ENCODE measurements at places on chromosomes 7 and 10.

DNA sequence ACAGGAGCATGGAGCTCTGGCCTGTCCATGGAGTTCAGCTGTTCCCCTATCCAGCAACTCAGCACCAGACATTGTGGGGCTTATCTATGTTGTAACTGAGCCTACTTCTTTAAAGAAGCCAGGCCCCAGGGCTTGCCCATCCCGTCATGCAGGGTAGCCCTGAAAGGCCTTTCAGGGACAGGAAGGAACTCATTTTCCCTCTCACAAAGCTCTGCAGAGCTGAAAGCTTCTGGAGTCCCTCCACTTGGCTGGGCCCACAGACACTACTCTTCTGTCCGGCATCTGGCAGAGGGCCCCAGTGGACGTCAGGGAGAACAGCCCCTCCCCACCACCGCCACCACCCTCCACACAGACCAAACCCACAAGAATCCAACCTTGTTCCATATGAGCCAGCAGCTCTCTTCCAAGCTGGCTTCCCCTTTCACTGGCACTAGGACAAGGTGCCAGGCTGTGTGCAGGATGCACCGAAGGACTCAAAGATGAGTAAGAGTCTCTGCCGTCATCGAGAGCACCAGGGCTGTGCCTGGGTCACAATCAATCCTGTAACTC lies 33.1 kb downstream of the DENND2A start:
- DNase-seq = no peak

DNA sequence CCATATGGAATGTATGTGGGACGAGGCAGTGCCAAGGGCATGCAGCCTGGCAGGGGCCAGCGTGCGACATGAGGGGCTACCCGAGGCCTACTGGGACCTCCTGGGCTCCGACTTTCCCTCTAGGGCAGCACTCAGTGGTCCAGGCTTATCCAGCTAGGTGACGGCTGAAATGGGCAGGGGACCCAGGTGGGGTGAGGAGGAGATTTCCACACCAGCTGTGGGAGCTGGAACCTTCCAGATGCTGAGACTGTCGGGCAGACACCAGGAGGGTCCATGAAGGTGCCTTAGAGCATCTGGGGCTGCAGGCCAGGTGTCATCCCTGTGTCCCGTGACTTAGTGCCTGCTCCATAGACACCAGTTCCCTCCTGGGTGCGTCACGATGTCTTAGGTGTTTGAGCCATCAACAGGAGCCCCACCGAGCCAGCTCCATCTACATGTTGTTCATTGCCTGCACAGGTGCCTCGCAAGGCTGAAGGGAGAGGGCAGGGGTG lies 13.4 kb downstream of the ZNF316 start:
- DNase-seq = no peak

GRCh38 chr10:11180228-11180627 lies 162.6 kb downstream of the CELF2 start:
- peak; percentile 72 for DNase-seq

- DNase-seq = no peak
Observed at GRCh38 chr10:52965938-52966401, 193.4 kb upstream of the MBL2 start.

- DNase-seq = no peak
Observed at GRCh38 chr7:17130281-17131059, 168.0 kb upstream of the AHR start.

- DNase-seq = no peak
Observed at GRCh38 chr10:6115411-6115810, 26.6 kb downstream of the RBM17 start.

- no peak for DNase-seq
Observed at GRCh38 chr7:7816084-7816483, 97.7 kb upstream of the RPA3 start.

DNA sequence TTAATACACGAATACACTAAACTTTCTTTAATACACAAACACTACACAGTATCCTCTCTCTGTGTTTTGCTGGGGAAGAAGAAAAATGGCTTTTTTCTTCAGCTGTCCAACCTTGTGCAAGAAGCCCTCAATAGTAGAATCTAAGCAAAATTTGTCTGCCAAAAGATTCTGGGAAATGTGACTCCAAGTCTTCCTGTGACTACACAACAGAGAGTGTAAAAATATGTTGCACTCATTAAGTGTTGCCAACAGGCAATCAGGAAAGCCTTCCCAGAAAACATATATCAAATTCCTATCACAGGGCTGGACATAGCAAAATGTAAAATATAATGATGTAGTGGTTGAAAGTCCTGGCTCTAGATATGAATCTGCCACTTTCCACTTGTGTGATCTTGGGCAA lies 825.1 kb upstream of the ZWINT start:
- no peak for DNase-seq

- no peak for DNase-seq
Observed at GRCh38 chr10:78260141-78260540, 226.5 kb downstream of the RPS24 start.

DNA sequence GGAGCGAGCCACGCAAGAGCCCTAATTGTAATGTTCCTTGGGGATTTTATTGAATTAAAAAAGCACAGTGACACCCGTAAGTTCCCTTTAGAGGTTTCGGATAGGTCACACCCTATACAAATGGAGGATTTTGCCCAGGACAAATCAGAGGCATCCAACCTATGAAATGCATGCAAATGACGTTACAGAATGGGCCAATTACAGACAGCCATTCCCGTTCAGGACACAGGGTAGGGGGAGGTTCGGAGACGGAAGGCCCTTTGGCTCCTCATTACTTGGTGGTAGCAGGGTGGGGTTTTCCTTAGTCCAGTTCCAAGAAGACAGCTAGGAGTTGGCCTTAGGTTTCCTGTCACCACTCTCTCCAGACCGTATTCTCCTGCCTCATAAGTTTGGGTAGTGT lies 754.1 kb downstream of the IPMK start:
- no peak for DNase-seq

DNA sequence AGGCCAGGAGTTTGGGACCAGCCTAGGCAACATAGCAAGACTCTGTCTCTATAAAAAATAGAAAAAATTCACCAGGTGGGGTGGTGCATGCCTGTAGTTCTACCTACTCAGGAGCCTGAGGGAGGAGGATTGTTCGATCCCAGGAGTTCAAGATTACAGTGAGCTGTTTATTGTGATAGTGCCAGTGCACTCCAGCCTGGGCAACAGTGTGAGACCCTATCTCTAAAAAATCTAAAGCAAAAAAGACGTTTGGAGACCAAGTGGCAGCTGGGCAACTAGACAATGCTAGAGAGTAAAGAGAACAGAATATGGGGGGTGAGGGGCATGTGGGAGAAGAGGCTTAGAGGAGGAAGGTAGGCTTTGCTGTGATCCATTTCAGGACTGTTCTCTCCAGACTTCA lies 1.4 kb downstream of the PDSS1 start:
- DNase-seq = no peak

DNA sequence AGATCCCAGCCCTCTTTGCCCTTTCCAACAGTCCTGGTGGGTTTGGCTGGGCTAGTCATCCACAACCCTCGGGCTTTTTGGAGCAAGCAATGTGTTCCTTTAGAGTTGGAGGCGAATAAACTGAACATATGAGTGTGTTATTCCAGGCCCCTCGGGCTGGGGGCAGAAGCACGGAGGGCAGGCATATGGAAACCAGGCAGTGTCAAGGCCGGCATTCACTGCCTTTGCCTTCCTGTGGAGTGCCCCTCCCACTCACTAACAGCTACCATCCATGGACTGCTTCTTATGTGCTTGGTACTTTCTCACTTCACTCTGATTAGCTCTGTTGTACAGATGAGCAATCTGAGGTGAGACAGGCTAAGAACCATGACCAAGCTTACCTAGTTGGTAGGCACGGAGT lies 53.9 kb upstream of the EFCAB10 start:
- DNase-seq = no peak

DNA sequence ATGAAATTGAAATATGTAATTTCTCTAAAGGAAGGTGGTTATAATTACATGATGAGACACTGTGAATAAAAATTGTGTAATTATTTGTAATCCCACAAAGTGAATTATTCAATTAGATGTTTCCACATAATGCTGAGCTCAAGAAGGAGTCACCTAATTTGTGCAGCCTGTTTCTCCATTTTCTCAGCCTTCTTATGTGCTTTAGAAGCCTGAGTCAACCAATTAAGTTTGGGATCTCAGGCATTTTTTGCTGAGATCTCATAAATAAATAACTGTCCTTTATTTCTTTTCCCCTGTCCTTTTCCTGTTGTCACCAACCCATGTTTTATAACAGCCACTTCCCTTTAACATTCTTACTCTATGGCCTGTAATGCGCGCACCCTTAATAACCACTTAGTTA lies 506.5 kb upstream of the SEMA3D start:
- no peak for DNase-seq

DNA sequence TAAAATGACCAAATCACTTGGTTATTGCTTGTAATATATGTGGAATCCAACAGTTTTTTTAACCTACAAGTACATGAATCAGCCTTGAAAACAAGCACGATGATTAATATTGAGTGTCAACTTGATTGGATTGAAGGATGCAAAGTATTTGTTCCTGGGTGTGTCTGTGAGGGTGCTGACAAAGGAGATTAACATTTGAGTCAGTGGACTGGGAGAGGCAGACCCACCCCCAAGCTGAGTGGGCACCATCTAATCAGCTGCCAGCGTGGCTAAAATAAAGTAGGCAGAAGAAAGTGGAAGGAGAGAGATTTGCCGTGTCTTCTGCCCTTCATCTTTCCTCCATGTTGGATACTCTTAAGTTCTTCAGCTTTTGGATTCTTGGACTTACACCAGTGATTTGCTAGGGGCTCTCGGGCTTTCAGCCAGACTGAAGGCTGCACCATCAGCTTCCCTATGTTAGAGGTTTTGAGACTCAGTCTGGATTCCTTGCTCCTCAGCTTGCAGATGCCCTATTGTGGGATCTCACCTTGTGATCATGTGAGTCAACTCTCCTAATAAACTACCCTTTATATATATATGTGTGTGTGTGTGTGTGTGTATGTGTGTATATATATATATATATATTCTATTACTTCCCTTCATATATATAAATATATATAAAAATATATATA lies 118.4 kb upstream of the WDR11 start:
- DNase-seq = no peak

- no peak for DNase-seq
Observed at GRCh38 chr7:12052211-12052610, 158.9 kb upstream of the TMEM106B start.

GRCh38 chr7:137592232-137592896 lies 248.8 kb upstream of the PTN start:
- peak; percentile 13 for DNase-seq

GRCh38 chr7:50594734-50595485 lies 29.7 kb upstream of the DDC start:
- no peak for DNase-seq

- DNase-seq = no peak
Observed at GRCh38 chr7:75808106-75808505, 5.5 kb downstream of the CCL24 start.

DNA sequence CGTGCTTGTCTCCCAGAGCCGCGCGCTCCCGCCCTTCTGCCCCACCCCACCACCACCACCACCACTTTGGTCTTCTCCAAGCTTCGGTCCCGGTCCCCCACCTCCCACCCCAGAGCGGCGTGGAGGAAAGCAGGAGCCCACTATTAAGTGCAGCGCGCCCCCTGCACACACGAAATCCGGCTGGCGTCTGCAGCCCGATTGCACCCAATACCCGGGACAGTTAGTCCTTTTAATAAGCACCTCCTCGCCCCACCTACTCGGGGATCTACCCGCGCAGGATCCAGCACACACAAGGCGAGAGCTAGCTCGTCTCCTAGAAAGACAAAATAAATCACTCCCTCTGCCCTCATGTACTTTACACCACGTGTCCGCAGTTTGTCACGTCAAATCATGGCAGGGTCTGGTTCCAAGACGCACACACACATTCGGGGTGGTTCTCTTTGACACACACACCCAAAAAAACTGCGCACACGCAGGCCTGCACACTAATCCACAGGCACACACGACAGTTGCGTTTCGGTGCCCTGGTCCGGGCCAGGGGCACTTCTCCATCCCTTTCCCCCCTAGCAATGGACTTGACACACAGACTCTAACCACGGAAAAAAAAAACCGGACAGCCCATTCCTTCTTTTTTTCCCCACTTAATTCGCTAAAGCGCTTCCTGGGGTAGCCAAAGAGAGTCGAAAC lies 1.6 kb downstream of the SFMBT2 start:
- peak; percentile 65 for DNase-seq

GRCh38 chr10:15120523-15120922 lies 23.4 kb downstream of the RPP38 start:
- DNase-seq = no peak

GRCh38 chr10:85421421-85421820 lies 945.2 kb downstream of the GRID1 start:
- DNase-seq = no peak

DNA sequence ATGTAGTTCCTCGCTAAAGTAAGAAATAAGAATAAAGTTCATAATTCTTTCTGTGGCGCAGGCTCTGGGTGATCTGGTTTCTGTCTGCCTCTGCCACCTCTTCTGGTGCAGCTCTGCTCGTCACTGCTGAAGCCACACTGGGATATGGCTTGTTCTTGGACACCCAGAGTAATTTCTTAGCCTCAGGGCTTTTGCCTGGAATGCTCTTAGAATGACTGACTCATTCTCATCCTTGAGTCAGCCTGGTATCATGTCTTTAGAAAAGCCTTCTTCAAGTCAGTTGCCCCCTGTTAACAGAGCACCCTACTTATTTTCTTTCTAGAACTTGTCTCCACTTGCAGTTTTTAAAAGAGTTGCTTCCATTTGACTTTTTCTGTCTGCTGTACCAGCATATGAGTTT lies 2.0 kb downstream of the ZSCAN25 start:
- no peak for DNase-seq

DNA sequence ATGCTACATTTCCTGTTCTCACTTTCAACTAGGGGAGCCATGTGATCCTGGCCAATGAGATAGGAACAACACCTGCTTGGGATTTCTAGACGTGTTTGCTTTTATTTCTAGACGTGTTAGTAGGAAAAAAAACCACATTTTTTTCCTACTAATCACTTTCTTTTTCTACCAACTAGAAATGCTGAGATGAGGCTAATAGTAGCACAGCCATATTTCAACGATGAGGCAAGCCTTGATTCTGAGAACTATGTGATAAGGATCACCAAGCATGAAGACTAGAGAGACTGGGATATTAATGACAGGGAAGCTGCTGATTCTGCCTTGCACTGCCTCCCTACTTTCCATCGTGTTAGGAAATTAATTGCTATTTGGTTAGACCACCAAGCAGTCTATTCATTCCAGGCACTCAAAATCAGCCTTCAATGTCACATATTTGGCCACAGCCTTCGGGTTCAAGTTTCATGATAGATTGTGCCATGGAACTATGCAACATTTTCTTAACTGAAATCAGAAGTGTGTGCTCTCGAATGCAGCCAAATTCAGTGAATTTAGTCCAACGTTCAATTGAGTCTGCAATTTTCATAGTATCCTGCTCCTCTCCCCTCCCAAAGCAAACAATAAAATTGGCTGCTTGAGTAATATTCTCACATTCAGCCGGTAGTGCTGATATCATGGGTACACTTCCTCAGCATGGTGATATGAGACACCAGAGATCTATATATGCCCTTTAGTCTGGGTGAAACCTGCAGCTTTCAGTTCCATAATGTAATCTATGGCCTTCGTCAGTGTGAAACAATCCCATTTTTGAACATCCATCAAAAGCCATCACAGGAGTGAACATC lies 98.1 kb downstream of the GPR37 start:
- DNase-seq = no peak

GRCh38 chr7:157208571-157209413 lies 70.1 kb downstream of the UBE3C start:
- DNase-seq = no peak

GRCh38 chr7:44403775-44404174 lies 78.4 kb upstream of the CAMK2B start:
- DNase-seq = no peak

GRCh38 chr10:19133992-19134391 lies 85.4 kb downstream of the MALRD1 start:
- DNase-seq = no peak

GRCh38 chr10:876438-876837 lies 55.1 kb downstream of the LARP4B start:
- no peak for DNase-seq

GRCh38 chr10:132955479-132955878 lies 13.1 kb upstream of the CFAP46 start:
- no peak for DNase-seq

Measured in activated CD4-positive, alpha-beta T cell treated with anti-CD3 and anti-CD28 coated beads, Interleukin-2, amount 50 U/mL, for 48 hours (primary cell).